Stimulated activated CD4-positive, alpha-beta T cell treated with anti-CD3 and anti-CD28 coated beads, Interleukin-2, amount 100 ng/mL, for 4 hours (primary cell): ENCODE measurements at places on chromosomes 3 and 15.

DNA sequence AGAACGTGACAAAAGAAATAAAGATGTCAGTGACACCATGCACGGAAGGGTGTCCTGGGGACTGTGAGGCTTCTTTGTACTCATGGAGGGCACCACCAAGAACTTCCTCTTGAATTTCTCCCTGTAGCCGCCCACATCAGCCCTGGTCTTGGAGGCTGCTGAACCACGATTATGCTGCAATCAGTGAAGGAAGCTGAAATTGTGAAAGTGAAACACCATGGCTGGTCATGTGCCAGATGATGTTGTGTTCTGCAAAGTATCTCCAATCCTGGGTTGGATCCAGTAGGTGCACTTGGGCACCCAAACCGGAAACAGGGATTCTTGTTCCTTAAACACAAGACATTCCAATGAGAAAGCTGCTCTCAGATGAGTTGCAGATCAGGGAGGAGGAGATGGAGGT is 104.4 kb upstream of the GOLGA6L6 start:
- peak; percentile 22 for DNase-seq

GRCh38 chr3:187967993-187968392 is 186.0 kb upstream of the LPP start:
- no peak for DNase-seq

DNA sequence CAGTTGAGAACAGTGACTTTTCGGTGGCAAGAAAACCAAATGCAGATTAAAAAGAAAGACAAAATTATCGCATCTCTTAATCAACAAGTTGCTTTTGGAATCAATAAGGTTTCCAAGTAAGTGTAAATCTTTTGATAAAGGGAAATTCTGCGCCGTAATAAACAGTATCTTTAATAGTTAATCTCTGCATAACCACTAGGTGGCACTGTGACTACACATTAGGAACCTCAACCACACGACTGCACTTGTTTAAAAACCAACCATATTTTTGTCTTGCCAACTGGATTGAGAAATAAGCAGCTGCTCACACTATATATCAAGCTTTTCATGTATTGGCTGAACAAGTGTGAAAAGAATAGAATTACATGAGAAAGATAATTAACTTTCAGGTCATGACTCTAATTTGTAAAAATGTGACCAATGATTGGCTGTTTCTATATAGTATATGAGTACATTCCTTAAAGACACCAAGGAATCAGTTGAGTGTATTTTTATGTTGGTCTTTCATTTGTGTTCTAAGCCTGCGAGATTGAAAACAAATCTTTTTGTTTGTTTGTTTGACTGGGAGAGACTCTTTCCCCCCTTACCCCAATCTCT is 72.7 kb downstream of the DZIP3 start:
- DNase-seq = peak; percentile 30

DNA sequence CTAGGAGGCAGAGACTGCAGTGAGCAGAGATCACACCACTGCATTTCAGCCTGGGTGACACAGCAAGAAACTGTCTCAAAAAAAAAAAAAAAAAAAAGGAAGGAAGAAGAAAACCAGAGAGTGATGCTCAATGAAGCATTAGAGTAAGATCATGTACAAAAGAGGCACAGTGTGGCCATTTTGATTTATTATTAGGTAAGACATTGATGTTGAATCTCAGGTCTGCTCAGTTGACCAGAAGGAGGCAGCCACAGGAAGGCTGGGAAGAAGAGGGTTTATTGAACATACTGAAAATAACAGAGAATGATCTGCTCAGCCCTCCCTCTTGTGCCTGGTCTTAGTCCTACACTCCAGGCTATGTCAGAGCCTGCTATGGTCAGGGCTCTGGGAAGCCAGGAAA is 15.6 kb downstream of the LRRK1 start:
- no peak for DNase-seq

GRCh38 chr3:85567071-85567676 is 608.4 kb downstream of the CADM2 start:
- no peak for DNase-seq

GRCh38 chr15:84750583-84751092 is 2.2 kb downstream of the ZNF592 start:
- DNase-seq = no peak

GRCh38 chr3:192892981-192893700 is 24.5 kb downstream of the MB21D2 start:
- DNase-seq = peak; percentile 42

- DNase-seq = no peak
These were observed 20.4 kb downstream of the TGM5 start for GRCh38 chr15:43246261-43246774.

DNA sequence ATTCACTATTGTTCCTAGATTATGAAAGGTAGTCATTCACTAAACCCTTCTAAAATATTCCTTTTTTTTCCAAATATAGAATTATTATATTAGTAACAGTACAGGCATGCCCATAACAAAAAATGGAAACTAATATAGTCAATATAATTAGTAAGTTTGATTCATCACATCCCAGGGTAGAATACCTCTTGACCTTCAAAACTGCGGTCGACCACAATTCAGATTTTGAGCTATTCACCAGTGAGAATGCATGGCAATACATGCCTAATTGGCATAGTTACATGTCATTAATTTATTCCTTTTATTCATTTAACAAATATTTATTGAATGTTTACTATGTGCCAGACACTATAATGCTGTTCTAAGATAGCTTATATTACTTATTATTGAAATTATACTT is 98.0 kb downstream of the CHL1 start:
- no peak for DNase-seq

GRCh38 chr3:74646094-74646493 is 31.6 kb upstream of the CNTN3 start:
- no peak for DNase-seq

- no peak for DNase-seq
These were observed 55.1 kb upstream of the AGTR1 start for GRCh38 chr3:148642616-148643015.

DNA sequence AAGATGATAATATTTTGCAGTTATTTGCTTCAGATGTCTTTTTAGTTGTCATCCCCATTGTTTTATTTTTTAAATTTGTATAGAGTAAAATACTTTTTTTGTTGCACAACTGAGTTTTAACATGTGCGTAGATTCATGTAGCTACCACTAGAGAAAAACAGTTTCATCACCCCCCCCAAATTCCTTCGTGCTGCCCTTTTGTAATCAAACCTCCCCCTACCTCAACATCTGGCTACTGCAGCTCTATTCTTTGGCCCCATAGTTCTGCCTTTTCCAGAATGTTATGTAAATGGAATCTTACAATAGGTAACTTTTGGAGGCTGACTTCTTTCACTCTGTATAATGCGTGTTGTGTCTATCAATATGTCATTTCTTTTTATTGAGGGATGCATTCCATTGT is 232.0 kb upstream of the RASGRP1 start:
- DNase-seq = no peak

DNA sequence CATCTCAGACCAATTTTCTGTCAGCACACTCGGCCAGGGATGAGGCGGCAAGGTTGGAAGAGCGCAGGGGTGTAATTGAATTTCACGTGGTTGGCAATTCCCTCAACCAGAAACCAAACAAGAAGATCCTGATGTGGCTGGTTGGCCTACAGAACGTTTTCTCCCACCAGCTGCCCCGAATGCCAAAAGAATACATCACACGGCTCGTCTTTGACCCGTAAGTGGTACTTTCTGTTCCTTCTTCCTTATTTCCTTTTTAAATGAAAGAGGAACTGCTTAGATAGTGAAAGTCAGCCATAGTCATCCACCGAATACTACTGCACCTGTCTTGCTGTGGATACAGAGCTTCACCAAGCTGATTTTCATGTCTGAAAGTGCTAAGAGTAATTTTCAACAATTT is 60.1 kb downstream of the SGO1 start:
- no peak for DNase-seq

- no peak for DNase-seq
These were observed 210.8 kb upstream of the SEMA6D start for GRCh38 chr15:47506329-47507100.

GRCh38 chr15:75033809-75034208 is 10.4 kb downstream of the PPCDC start:
- no peak for DNase-seq

DNA sequence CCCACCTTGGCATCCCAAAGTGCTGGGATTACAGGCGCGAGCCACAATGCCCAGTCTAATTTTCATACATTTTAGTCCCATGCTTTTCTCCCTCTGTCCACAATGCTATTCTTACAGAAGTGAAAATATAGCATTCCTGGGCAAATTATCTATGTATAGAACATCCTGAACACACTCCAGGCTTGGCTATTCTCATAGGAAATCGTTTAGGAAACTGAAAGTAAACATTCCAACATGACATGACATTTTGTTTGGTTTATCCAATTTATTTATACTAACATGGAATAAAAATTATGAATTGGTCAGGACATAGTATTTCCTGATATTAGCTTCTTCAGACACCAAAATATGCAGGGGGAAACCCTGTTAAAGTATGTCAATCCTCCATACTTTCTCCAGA is 52.6 kb downstream of the SYNM start:
- no peak for DNase-seq

DNA sequence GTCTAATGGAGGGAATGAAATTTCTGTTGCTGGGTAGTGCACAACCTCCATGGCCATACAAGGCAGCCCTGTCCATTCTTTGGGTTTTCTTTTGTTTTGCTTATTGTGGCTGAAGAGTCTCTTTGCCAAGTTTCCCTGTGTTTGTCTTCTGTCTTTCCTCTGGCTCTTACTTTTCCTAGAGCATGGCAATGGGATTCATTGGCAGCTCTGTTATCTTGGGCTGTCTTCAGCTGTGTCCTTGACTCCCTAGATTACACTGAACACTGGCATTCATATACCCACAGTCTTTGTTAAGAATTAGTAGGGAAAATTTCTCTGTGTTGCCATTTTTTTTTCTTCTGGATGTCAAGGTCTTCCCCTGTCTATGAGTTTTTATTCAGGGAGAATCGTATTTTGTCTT is 16.1 kb upstream of the DCBLD2 start:
- no peak for DNase-seq

- DNase-seq = no peak
These were observed 292.3 kb upstream of the STT3B start for GRCh38 chr3:31240466-31240865.

DNA sequence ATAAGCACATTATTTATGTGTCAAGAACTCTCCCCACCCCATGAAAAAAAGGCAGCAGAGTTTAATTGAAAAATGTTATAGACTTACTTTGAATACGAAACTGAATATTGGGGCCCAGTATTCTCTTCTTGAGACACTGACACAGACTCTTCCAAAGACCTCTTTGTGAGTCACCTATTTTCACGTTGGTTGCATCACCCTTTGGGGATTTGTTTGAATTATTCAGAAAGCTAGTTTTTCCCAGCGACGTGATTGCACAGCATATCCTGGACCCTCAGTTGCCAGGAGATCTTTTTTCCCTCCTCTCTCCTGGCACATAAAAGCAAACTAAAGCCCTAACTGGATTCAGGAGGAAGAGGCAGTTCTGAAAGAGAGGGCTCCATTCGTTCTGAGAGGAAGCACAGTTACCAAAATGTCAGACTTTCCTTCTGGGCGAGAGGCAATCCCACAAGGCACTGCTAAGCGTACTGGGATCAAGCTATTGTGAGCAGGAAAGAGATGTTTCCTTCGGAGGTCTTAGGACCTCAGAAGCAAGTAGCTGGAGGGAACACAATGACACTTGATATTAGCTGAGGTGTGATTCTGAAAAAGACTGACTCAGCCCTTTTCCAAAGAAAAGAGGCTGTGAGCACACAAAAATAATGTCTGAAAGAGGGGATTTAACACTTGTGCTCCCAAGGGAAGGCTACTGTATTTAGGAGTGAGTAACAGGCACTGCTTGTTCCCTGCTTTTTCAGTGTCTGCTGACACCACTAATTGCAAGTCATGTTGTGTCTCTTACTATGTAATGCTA is 65.8 kb upstream of the CADPS start:
- DNase-seq = no peak

DNA sequence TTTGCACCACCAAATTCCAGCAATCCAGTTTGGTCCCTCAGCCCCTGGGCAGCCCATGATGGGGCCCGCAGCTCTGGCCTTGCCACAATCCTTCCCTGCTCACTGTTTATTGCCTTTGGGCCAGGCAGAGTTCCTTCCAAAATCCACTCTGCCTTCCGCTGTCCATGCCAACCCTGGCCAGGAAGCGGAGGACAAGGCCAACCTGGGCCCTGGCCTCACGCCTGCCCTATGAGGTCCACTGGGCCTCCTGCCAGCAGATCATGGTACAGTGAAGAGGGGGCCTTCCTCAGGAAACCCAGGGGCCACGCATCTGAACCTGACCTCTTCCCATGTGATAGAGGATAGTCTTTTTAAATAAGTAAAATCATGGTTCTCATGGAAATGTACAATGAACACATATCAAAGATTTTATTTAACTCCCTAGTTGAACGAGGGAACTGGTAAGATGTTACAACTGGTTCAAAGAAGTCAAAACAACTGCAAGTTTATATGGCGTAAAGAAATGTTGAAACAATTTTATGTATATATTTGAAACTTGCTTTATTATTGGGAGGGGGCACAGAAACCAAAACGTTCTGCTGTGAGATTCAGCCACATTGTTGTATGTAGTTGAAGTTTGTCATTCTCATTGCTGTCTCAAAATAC is 95.8 kb upstream of the TNFAIP8L3 start:
- DNase-seq = no peak

GRCh38 chr3:20079621-20080020 is 39.4 kb downstream of the KAT2B start:
- no peak for DNase-seq

DNA sequence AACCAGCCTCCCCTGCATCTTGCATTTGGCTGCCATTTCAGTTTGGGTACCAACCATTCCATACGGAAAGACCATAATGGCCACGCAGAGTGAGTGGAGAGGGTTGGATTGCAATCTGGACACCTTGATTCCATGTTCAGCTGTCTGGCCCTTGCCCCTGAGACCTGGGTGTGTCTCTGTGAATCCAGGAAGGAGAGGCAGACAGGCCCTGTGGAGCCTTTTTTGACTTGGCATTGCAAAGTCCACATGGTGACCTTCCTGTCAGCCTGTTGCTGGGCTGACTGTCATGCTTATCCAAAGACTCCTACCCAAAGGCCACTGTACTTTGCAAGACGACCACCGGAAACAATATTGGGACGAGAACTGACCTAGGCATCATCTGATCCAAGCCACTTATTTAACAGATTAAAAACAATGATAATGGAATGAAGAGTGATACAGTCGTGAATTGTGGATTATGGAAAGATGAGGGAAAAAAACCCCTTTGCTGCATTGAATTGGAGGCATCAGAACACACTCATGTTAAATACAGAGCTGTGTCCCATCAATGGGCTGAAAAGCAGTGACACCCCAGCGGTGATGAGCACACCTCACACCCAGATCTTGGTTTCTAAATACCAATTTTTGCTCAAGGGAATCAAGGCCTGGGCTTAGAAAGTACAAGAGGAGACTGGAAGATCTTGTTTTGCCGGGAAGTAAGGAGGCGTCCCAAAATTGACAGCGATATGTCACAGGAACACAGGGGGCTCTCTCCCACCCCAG is 86.0 kb downstream of the LRRK1 start:
- DNase-seq = no peak

DNA sequence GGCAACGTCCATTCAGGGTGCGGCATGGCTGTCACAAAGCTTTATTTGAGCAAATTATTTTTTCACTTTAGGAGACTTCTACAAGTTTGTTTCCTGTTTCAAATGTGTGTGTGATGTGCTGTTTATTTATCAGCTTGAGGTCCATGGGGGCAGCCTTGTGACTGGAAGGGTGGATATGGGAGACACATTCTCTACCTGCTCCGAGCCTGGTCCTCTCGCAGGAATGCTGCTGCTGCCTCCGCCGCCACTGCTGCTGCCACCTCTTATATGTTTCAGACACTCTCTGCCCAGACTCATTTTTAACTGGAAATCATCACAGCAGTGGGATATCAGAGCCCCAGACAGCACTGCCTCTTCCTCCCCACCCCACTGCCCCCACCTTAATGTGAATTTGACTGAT is 83.5 kb upstream of the PXYLP1 start:
- no peak for DNase-seq

GRCh38 chr3:44970926-44971490 is 5.0 kb downstream of the ZDHHC3 start:
- DNase-seq = no peak
